ENCODE measurements at places on chromosomes 5 and 9.

GRCh38 chr9:16950051-16950450 lies 79.6 kb upstream of the BNC2 start:
- DNase-seq: no peak

- no peak for DNase-seq
Measured at GRCh38 chr5:140341591-140341990, 4.8 kb downstream of the HBEGF start.

DNA sequence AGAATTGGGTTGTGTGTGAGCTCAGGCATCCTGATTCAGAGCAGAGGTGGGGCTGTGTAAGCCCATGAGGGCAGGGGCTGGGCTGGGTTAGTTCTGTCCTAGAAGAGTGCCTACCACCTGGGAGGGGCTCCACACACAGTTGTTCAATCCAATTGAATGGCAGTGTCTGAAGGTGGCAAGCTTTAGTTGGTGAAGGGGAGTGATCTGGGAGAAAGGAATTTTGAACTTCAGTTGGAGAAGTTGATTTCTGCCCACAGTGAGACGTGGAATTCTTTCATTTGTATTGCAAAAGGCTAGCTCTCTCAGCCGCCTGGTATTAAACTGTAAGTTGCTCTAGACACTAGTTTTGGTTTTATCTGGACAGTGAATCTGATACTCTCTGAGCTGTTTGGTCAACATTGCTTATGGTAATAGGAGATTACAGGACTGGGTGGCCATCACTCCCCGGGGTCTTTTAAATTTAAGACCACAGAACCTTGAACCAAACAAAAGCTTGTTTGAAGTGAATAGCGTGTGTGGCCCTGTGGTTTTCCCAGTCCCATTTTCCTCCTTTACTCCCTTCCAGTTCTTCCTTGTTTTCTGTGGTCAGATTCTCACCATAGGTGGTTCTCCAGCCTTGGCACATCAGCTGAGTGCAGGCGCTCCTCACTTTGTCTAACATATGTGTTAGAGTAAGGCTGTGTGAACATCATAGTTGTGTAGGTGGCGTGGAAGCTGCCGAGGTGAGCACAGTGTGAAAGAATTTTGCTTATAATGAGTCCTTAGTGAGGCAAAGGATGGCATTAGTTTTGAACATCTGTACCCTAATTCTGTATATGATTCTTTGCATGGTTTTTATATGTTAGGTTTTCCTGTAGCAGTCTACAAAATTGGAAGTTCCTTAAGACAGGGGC lies 78.0 kb downstream of the ARHGAP26 start:
- DNase-seq: no peak

GRCh38 chr9:27365707-27366376 lies 68.9 kb upstream of the EQTN start:
- DNase-seq: no peak

GRCh38 chr9:91547081-91547480 lies 123.4 kb upstream of the NFIL3 start:
- DNase-seq: no peak

DNA sequence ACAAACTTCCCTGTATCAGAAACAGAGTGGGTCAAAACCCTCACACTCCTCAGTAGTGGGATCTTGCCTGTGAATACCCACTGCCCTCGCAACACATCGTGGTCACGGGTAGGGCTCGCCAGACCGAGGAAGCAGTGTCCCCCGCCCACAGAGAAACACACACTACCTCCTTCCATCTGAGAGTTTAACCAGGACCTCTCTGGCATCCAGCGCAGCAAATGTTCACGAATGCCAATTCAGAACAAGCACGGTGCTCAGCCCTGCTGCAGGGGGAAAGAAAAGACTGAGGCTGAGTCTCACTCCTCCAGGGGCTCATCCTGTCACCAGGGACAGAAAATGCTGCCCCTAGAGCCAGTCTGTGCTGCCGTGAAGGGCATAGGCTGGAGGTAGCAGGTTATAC lies 42.5 kb upstream of the SYNPO start:
- DNase-seq: no peak

DNA sequence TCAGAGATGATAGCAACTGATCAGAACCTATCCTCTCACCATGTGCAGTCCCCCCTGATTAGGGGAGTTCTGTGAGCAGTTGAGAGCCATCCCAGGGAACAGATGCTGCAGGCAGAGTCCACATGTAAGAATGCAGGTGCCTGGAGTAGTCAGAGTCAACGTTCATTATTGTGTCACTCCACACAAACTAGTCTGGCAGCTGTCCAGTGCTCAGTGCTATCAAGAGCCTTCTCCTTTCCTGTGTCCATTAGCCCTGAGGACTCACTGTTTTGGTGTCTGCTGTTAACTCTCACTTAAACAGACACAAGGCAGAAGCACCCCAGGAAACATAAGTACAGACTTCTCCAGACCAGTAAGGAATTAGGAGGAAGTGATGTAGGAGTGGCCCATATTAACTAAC lies 2.5 kb downstream of the SH3TC2 start:
- no peak for DNase-seq

DNA sequence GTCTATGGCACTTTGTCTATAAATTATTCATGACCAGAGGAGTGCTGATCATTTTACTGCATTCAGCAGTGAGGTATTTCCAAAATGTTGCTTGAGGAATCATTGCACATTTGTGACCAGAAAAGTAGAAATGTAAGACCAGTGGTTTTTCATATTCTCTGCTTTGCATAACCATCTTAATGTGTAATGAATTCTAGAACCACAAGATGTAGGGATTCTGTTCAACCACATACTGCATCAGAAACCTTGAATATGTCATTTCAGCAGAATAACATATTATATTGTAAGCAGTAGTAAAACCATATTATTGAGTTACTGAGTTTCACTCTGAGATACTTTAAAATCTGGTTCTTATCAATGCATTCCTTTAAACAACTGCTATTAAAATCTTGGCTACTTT lies 1243.4 kb downstream of the MAT2B start:
- DNase-seq: no peak
